NCI-H510A treated with DMSO at 0.1 percent for 48 hours (cell line): ENCODE measurements at places on chromosomes 7 and 10.

DNA sequence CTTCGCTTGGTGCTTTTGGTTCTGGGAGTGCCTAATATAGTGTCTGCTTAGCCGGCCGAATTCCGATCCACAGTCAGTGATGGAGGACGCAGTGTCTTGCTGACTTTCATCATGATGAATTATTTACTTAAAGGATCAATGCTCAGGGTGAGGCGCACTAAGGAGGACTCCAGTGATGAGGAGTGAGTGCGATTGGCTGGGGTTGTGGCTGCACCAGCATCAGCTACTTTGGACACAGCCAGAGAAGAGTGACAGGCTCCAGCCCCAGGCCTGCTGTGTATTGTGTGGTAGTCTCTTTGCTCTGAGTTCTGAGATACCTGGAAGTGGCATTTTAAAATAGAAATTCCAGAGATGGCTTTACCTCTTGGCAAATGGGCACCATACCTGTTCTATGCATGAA lies 73.3 kb upstream of the ANLN start:
- DNase-seq, result no peak

GRCh38 chr10:6133331-6134098 lies 44.7 kb downstream of the RBM17 start:
- no peak for DNase-seq

DNA sequence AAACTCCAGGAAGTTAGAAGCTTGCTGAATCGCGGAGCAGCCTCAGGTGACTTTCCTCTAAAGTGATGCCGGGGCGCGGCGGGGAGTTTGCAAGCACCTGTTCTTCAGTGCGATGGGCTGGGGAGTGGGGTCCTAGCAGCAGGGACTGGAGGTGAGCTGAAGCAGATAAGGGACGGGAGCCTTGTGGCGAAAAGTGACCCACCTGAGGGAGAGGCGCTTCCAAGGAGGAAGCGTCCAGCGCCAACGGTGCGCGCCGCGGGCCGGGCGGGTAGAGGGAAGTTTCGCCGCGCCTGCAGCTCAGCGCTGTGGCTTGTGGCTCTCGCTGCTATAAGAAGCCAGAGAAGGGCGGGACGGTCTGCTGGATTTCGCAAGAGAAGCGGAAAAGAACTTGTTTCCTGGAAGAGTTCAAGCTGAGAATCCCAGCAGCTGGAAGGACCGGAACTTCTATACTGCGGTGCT lies at the start of gene STEAP4:
Gene STEAP4 (minus strand): TSS at position 305 of the 459 bp plus-strand sequence. CDS start 22,625 bp downstream, outside the sequence.
- peak; percentile 1 for DNase-seq

GRCh38 chr7:40394400-40394799 lies 259.6 kb downstream of the SUGCT start:
- no peak for DNase-seq

GRCh38 chr10:49614242-49615198 lies 683 bp downstream of the CHAT start:
- DNase-seq, result no peak

DNA sequence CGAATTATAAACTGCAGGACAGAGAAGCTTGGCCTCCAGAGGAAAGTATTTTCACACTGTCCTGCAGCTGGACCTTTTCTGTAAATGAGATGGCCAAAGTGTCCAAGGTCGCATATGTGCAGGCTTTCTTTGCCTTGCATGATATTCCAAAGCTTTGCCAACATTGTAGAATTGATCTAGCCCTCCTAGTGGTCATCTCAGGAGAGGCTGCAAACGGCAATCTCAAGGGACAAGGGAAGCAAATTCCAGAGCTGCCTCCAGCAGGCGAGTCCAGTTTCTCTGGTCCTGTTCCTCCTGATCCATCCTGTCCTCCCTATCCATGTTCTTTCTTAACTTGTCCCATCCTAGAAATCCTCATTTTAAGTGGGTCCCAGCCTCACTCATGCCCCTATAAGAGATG lies 373.4 kb upstream of the PCDH15 start:
- DNase-seq, result no peak
